CD4-positive, alpha-beta T cell treated with Interleukin-4 for 1 hour (primary cell): ENCODE measurements at places on chromosomes 1 and 21.

DNA sequence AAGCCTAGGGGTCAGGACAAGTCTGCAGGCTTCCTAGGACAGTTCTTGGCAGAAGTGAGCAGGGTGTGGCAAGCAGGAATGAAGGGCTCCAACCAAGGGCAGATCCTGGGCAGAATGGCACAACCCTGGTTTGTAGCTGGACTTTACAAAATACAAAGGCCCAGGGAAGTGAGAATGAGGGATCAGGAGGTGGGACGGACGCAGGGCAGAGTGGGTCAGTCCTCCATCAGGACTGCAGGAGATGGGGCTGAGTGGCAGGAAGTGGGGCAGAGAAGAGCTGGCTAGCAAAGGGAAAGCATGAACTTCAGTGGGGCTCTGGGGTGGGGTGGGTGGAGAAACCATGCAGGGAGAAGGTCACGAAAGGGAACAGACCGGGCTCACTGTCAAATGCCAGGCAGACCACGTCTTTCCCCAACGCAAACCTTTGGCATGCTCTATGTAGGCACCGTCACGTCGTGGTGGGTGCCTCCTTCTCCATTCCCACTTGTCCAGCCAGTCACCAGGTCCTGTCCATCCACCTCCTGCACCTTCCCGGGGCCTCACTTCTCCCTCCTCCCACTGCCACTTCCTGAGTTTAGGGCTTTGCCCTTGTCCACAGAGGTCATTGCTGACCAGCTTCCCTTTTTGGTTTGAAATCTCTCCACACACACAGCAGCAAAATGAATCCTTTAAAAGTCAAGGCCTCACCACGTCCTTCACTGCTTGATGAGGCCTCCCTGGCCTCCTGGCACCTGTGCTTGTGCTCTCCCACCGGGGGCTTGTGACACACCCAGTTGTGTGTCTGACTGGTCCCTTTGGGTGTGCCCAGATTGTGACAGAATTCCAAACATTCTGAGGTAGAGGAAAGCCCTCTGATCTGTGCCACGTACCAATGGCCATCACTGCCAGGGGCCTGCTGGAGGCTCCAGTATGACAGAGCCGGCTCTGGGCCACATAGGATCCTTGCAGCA lies 8.7 kb upstream of the CLDN19 start:
- DNase-seq, result no peak

GRCh38 chr1:160376525-160377131 lies 9.8 kb downstream of the NHLH1 start:
- peak; percentile 32 for DNase-seq

GRCh38 chr1:22406722-22407495 lies 44.7 kb upstream of the ZBTB40 start:
- no peak for DNase-seq

GRCh38 chr1:93360111-93360510 lies 14.4 kb downstream of the DR1 start:
- DNase-seq, result no peak

GRCh38 chr1:248884632-248885295 lies 21.3 kb upstream of the PGBD2 start:
- no peak for DNase-seq

DNA sequence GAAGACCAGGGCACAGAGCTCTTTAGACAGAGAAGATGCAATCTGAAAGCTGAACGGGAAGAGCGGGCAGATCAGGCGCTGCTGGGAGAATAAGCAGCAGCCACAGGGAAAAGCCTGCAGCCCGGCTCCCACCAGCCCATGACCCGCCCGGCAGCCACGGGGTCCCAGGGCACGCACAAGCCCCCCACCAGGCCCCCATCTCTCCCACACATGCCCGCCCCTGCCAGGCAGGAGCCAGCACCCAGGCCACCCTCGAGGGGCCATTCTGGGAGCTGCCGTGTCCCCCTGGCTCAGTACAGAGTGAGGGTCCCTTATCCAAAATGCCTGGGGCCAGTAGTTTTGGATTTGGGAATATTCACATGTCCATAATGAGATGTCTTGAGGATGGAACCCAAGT lies 16.3 kb downstream of the SLC19A1 start:
- no peak for DNase-seq

DNA sequence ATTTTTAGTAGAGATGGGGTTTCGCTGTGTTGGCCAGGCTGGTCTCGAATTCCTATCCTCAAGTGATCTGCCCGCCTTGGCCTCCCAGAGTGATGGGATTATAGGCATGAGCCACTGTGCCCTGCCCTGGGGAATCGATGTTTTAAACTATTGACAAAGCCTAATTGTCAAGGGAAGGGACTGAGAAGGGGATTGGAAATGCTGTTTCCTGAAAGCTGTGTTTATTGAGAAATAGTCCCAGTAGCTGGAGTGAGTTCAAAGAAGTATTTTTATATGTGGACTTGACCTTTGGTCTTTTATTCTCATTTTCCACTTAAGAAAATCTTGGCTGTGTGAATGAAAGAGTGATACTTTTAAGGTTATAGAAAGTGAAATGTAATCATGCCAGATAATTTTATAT lies 47.5 kb downstream of the KIF1B start:
- no peak for DNase-seq

GRCh38 chr1:22044690-22045420 lies 7.7 kb upstream of the CDC42 start:
- DNase-seq, result no peak

- no peak for DNase-seq
Measured at GRCh38 chr1:225447650-225448089, 19.8 kb upstream of the LBR start.

DNA sequence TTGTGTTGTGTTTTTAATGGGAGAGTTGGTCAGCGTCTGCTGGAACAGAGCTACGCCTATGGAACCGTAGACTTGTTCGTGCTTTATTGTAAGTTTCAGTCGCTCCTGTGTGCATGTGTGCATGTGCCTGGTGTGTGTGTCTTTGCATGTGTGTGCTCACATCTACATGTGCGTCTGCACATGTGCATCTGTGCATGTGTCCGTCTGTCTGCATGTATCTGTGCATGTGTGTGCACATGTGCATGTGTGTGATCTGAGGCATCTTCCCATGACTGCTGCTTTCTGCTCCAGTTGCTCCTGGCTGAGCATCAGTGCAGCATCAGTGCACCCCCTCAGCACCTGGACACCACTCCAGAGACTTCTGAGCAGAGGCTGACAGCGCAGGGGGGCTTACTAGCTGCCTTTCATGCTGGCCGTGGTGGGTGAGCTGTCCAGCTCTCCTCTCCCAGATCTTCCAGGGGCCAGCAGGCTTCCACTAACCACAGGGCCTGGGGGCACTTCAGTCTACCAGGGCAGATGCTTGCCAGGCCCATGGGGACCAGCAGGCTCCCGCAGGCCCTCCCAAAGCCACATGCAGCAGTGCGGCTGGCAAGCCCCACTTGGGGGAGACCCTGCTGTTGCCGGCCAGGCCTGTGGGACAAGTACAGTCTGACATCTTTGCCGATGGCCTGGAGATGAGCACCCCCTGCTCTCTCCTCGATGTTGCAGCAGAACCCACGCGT lies 47.8 kb upstream of the PCBP3 start:
- DNase-seq, result no peak

DNA sequence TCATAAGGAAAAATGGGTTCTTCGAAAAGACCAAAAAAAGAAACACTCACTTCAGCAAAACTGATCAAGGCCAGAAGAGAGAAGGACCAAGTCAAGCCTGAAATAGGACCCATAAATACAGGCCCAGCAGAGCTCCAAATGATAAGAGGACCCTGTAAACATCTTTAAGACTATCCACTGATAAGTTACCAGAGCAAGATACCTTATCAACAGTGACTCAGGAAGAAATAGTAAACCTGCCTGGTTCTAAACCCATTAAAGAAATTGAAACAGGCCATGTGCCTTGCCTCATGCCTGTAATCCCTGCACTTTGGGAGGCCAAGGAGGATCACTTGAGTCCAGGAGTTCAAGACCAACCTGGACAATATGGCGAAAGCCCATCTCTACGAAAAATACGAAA lies 81.8 kb upstream of the ERRFI1 start:
- DNase-seq, result no peak

GRCh38 chr21:38989745-38990423 lies 184.2 kb downstream of the ETS2 start:
- no peak for DNase-seq

DNA sequence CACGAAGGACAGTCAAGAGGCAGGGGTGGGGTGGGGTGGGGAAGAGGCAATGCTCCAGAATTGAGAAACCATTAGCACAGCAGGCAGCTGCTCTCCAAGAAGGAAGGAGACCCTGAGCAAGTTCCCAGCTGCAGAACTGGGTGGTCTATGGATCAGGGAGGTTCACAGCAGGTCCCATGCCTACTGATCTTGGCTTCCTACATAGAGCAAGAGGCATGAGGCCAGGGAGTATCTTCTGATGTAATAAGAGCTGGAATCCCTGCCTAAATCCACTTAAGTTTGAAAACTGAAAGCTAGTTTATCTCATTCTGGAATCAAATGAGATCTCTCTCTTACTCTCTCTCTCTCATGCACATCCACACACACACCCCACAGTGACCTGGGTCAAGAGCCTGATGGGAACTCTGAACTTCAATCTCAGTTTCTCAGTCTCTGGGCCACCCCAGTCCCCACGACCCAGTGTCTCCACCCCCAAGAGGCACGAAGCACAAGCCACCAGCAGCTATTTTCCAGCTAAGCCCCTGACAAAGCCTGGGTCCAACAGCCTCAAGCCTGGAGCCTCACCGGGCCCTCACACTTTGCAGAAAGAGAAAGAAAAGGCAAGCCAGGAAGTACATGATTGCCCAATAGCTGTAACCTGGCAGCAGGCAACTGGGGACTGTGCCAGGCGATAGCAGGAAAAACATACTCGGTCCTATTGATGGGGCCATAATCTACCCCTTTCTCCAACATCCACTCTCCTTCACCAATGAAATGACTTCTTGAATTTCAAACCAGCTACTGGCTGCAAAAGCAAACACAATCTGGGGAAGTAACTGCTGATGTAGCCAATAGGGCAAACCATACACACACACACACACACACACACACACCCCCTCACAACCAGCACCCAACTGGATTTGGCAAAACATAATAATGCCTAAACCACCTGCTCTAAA lies 2.2 kb downstream of the NUAK2 start:
- DNase-seq, result peak; percentile 22

DNA sequence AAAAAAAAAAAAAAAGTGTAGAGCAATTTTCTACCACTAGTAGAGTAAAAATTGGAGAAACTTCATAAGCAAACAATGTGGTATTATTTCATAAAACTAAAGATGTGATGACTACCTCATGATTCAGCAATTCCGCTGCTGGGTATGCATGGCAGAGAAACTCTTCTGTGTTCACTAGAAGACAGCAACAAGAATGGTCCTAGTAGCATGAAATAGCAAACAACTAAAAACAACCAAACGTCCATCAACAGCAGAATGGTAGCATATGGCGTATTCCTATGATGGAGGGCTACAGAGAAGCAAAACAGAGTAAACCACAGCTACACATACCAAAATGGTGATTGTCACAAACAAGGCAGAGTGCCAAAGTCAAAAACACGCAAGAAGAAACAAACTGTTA lies 18.9 kb downstream of the HTR1D start:
- no peak for DNase-seq

GRCh38 chr21:32611471-32611997 lies 643 bp downstream of the CFAP298 start:
- DNase-seq, result peak; percentile 23

GRCh38 chr1:20601129-20601825 lies 12.4 kb downstream of the CDA start:
- DNase-seq, result no peak
